Daoy (cell line): ENCODE measurements at places on chromosomes 4 and X.

DNA sequence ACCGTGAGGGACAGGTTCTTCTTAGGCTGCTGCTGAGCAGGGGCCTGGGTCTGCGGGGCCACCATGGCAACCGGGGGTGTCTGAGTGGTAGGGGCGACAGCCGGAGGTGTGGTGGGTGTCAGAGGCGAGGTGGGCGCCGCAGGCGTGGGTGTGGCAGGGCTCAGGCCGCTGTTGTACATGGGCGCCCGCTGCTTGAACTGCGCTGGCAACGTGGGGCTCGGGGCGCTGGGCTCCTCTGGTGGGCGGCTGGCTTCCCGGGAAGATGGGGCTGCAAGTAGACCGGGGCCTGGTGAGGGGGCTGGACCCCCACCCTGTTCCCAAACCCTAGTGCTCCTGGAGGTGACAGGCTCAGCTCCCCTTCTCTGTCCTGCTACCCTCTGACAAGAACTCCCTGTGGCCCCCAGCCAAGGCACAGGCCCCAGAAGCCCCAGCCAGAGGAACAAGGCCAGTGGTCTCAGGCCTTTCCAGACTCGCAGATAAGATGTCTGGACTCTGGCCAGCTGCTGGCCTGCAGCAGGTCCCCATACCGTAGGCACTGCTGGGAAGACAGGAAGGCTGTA is 24.8 kb downstream of the NELFA start:
- no peak for DNase-seq

DNA sequence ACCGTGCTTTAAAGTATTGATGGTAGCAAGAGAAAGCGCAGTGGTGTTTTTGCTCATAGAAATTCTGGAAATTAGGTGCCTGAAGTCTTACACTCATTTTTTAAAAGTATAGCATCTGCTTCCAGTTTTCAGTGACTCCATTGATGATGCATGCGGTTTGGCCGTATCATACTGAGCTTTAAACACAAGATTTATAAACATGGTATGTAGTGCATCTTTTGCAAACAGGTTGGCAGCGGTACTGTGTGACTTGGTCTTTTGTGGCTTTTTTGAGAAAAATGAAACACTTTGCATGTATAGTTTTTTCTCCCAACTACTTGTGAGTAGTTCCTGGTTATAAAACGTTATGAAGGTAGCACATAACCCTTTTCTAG is 2.0 kb downstream of the DDX3X start:
- DNase-seq, result no peak

GRCh38 chr4:2646396-2647149 is 109.6 kb downstream of the TNIP2 start:
- no peak for DNase-seq

DNA sequence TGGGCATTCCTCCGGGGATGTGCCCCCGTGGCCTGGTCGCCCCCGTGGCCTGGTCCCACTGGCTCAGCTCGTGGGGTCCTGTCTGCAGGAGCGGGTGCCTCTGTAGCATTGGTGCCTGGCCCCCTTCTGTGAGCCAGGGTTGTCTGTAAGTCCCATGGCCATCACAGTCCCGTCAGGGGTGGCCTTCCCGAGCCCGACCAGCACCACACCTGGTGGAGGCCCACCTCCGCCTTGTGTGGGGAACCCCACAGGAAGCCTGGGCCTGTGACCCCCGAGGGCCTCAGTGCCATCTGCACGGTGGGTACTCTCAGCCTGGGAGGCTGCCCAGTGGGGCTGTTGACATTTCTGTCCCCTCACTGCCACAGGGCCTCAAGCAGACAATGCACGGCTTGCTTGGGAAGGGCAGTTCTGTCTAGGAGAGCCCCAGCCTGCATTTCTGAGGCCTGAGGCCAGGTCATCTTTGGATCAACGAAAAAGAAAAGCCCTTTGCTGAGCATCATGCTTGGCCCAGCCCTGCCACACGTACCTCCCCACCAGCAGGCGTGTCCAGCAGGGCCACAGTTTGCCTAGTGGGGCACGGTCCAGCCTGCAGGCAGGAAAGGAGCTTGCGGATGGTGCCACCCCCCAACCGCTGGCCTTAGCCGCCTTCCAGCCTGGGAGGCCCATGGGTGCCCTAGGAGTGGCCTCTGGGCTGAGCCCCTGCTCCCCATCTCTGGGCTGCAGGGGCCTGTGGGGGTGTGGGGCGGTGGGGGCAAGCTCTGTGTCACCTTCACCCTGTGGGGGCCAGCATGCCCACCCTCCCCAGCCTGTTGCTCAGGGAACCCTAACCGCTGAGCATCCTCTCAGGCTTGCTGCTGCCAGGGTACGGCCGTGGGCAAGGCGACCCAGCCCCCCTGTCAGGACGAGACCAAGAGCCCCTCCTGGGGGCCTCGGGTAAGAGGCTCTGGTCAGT is 23.2 kb downstream of the NKX1-1 start:
- no peak for DNase-seq

DNA sequence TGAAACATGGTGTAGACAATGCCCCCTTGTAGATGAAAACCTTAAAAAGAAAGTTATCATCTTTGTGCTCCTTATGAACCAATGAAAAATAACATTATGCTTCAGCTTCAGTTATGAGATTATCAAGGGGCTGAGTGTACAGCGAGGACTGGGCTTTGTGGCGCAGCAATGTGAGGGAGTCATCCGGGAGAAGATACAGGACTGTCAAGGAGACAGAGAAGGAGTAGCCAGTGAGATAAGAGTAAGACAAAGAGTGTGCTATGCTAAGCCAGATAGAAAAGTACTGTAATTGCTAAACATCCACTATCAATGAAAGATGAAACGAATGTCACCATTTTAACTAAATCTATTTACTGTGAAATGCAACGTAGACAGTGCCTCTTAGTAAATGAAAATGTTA is 3.6 kb upstream of the KLHL15 start:
- no peak for DNase-seq

DNA sequence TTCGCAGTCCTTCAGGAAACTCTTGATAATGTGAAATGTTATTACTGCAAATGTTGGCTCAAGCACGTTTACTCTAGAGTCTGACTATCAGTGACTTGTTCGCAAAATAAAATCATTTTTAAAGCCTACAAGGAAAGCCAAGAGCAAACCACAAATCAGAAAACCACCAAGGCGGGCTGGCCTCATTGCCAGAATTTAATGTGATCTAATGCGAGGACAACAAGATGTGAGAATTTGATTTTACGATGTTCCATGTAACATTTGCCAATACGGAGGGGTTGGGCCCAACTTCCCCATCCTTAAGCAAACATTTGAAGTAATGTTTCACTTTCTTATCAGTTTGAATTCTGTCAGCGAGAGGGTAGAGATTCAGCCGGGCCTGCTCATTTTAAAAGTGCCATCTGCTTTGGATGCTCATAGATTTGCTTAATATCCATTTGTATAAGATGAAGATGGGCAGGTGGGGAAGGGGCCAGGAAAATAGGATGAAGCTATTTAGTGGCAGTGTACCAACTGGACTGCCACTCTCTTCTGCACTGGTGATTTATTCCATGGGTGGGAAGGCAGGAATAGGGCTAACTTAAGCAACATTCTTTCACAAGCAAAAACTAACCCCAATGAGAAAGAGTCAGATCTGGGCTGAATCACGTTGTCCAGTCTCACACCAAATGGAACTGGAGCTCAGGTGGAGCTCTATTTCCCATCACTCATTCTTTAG is 225.3 kb downstream of the ANAPC10 start:
- DNase-seq, result no peak

- DNase-seq, result peak; percentile 83
Measured at GRCh38 chr4:2441393-2442174, 22.8 kb downstream of the CFAP99 start.

DNA sequence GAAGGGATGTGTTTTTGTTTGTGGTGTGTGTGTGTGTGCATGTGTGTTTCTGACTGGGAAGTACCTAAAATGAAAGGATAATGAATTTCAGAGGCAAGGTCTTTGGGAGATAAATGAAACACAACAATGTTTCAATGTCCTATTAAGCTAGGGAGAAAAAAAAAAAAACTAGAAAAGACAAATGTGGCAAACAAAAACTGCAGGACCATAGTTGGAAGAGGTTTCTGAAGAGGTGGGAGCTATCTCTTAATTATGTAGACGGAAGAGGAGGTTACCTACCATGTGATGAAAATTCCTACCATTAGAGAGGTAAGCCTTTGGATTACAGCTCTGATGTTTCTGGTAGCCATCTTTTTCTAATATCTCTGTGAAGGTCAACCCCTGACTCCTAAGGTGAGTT is at the start of gene TRPC5OS:
Gene TRPC5OS (plus strand): TSS at position 301 of the 400 bp plus-strand sequence. CDS start 25,669 bp downstream, outside the sequence.
- DNase-seq, result no peak

DNA sequence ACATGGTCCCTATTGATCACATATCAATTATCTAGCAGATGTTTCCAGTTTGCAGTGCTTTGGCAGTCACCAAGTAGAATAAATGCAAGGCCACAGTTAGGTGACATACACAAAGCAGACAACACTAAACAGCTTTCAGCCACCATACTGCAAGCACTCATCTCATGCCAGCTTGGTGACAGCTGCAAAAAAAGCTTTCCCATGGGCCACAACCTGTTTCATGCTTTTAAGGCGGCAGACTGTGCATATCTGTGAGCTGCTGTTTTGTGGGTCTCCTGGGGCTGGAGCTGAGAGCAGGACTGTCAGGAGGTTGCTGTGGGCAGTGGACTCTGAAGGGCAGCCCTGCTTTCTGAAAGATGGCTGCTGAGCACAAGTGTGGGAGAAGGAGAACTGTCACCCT is 82.6 kb downstream of the FHDC1 start:
- DNase-seq, result no peak
